ENCODE measurements at places on chromosomes 16 and 17.
A peak's percentile ranks its signal among the peaks of the same experiment; 100 is the strongest.

DNA sequence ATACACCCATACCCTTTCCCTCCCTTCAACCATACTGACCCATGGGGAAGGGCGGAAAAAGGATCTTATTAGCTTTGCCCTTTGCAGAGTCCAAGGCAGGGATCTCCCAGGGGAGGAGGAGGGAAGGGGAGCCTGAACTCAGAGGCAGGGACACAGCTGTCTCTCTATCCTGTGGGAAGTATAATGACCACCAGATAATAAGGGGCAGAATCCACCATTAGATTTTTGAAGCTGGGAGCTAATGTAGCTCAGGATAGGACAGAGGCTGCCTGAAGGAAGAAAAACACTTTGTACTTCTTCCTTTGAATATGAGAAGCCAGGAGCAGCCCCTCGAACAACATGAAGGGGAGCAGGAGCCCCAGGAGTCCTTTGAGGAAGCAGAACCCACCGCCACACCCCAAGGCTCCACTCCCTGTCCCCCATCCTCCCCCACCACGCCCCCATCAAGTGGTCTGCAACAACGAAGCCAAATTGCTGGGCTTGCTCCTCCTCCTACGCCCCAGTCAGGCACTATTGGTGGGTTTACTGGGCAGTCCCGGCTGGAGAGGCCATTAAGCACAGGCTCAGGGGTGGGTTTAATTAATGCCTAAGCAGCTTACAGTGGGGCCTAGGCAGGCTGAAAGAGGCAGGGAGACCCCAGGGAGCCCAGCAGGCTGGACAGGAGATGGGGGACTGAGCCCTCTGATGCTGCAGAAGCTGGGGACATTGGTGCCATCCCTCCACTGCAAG lies 5.3 kb downstream of the MPP2 start:
- no peak for DNase-seq

- no peak for DNase-seq
Observed at GRCh38 chr16:70728150-70728549, 42.3 kb upstream of the MTSS2 start.

- no peak for DNase-seq
Observed at GRCh38 chr16:17222871-17223401, 247.8 kb downstream of the XYLT1 start.

DNA sequence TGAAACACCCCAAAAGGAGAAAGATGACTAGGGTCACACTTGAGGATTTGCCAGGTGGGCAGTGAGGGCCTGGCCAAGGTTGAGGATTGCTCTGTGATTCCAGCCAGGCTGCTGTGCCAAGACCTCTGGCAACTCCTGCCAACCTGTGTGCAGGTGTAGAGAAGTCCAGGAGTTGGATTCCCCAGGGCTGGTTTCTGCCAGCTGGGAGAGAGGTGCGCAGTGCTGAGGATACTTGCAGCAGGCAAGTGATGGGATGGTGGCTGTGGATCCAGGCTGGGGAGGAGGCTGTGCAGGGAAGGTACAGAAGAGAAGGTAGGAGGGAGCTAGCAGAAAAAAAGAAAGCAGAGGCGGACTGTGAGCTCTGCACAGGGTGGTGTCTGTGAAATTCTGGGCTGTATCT lies 6.6 kb downstream of the RIPOR1 start:
- no peak for DNase-seq

GRCh38 chr16:15434425-15435215 lies at the start of gene BMERB1:
Gene BMERB1, plus strand, starts transcription at chr16:15434588. Its CDS starts 66 bp downstream, at chr16:15434654.
- DNase-seq = peak; percentile 66

DNA sequence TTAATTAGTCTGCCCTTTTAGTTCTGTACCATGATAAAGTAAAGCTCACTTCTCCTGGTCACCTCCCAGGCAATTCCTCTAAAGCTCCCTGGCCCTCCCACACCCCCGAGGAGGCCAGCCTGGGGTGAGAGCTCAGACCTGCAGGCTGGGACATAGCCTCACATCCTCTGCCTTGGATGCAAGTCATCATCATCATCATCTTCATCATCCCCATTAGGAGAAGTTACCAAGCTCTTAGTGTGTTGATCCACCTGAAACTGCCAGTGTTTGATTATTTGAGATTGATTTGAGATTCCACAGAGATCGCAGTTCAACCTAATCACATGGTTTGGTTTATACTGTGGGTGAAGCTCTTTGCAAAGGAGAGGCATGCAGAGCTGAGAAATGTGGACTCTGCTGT lies 197.5 kb downstream of the CYLD start:
- DNase-seq = no peak

DNA sequence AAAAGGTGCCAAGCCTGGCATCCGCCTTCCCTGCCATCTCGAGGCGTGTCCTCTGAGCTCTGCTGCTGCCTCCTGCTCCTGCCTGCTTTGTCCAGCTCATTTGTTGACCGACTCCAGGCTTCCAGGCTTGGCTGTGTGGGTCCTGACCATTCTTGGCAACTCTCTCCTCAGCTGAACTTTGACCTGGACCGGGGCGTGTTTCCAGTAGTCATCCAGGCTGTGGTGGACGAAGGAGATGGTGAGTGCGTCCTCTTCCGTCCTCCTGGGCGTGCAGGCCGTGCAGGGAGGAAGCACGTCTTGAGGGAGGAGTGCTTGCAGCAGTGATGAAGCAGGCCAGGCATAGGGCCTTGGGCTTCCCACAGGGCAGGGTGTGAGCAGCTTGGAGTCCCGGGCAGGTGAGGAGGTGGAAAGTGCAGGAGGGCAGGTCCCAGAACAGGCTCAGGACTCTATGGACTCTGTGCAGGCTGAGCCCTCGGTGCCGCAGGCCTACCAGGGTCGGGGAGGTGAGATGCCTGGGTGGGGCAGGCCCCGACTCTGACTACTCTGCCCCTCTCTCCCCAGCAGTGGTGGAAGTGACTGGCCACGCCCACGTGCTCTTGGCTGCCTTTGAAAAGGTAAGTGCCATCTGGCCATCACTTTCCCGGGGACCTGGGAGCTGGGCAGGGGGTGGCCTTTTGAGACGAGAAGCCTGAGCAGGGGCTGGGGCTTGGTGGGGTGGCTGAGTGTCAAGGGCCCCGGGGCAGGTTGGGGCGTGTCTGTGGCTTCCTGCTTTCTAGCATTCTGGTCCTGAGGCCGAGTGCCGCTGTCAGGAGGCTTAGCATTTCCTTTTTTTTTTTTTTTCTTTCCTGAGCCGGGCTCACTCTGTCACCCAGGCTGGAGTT lies 28.6 kb upstream of the NUDT16L1 start:
- DNase-seq = no peak

DNA sequence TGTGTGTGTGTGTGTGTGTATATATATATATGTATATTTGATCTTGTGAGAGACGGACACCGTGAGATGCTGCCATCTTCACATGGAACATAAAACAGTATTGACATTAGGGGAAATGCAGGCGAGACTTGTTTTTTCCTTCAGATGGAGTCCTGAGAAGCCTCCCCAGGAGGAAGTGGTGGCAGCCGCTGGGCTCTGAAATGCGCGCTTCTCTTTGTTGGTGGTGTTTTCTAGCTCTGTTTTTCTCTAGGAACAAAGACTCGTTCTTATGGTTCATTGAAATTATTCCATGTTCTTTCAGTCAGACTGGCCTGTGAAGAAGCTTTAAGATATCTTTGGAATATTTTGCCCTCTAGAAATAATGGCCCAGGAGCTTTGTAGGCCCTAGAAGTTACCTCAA lies 32.9 kb downstream of the SNX29 start:
- peak; percentile 10 for DNase-seq

DNA sequence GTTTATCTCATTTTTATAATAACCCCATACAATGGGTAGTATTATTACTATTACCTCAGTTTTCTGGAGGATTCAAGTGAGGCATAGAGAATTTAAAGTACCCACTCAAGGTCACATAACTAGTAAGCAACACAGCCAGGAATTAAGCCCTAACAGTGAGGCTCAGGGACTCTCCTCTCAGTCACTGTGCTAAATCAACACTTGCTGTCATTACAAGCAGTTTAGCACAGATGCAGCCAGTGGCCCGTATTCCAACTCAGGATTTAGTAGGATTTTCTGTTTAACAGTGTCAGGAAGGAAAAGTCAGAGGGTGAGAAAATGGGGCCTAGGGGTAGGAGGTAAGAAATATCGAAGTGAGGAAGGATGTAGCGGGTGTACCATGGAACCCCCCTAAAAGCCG lies 536.9 kb downstream of the TMEM114 start:
- DNase-seq = no peak

- DNase-seq = no peak
Observed at GRCh38 chr17:69597898-69598692, 183.6 kb downstream of the MAP2K6 start.

GRCh38 chr17:16374146-16374938 lies 6.5 kb upstream of the UBB start:
- no peak for DNase-seq

DNA sequence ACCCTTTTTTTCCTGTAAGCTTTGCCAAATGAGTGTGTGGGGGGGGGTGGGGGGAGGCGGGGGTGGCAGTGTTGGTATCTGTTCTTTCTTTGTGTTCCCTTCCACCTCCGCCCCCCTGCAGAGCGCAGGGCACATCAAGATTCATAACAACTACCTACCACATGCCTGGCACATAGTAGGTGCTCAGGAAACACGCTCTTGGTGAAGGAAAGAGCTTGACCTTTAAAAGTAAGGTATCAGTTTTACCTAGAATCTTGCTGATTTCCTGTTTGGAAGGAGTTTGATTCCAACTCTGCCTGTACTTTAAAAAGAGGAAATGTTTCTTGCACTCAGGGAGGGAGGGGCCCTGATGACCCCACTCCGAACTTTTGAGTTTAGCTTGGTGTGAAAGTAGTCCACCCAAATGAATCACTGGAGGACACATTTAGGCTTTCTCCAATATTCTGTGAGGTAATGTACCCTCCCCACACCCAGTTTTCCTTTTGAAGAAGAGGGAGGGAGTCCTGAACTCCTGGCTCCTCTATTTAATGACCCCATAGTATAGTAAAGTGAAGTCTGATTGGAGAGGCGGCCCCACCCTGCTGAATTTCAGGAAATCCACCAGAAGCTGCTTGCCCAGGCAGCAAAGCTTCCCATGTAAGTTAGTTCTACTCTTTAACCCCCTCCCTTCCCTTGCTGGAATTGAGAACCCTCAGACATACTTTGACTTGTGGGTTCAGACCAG lies 560 bp upstream of the FAM20A start:
- DNase-seq = no peak

- no peak for DNase-seq
Observed at GRCh38 chr16:69438465-69438864, 14.0 kb downstream of the CYB5B start.

- DNase-seq = no peak
Observed at GRCh38 chr16:12349936-12350850, 373.7 kb downstream of the SNX29 start.

- DNase-seq = peak; percentile 6
Observed at GRCh38 chr16:14140923-14141322, 69.8 kb downstream of the MRTFB start.

DNA sequence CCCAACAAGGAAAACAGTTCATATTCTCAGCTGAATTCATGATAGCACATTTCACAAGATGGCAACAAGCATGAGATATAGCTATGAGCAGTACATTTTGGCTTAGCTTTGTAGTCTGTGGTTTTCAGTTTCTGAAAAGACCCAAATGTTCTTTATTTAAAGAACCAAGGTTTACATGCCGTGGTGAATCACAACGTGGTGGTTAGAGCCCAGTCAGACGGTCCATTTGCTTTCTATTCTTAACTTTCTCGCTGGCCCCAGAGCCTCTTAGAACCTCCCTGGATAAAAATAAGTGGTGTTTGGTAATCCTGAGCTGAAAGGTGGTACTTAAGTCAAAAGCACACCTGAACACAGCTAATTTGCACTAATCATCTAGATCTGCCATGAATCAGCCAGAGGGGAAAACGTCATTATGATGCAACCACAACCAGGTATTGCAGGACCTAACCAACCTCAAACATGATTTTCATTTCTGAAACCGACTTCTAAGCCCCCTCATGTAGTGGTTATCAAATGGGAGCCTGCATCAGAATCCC lies 18.6 kb upstream of the HAPSTR1 start:
- DNase-seq = no peak

- no peak for DNase-seq
Observed at GRCh38 chr17:50899005-50899460, 32.9 kb upstream of the TOB1 start.

- DNase-seq = peak; percentile 83
Observed at GRCh38 chr17:75507733-75508719, 7.3 kb downstream of the CASKIN2 start.

DNA sequence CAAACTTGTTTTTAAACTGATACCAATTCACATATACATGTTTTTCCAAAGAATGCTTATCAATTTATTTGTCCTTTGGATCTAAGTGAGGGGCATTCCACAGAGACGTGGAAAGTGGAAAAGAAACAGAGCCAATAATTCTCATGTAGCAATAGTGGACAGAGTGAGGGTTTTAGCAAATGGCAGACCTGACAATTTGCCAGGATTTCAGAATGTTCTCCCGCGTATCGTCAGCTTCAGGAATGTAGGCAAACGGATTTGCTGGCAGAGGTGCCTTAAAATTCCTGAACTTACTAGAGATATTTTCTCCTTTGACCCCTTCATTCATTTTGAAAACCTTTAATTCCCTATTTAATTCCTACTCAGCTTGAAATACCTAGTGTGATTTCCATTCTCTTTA lies 193.4 kb upstream of the CPHXL start:
- no peak for DNase-seq

DNA sequence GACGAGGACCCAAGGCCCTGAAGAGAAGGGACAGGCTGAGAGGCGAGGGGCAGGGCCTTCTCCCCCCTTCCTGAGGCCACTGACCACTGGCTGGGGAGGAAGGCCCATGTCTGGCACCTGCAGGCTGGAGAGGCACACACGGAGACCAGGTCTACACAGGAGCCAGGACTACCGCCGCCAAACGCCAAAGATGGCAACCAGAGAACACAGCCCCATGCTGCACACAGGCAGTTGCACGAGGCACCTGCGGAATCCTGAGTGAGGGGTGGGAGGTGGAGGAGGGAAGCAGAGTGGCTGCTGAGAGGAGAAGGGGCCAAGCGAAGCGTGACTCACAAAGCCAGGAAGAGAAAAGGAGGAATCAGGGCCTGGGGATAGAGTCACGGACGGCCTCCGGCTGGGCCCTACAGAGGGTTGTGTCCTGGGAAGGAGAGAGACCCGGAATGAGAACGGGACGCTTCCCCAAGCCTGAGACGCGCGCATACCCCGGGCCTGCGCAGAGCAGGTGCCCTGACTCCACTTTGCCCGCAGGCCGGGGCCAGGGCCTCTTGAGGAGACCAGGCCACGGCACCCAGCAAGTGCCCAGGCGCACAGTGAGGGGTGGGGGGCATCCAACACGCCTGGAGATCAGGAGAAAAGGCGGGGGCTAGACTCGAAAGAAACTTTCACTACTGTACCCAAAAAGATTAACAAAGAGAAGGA lies 28.7 kb upstream of the C16orf95 start:
- no peak for DNase-seq

- DNase-seq = no peak
Observed at GRCh38 chr17:21248500-21248899, 4.7 kb downstream of the NATD1 start.

DNA sequence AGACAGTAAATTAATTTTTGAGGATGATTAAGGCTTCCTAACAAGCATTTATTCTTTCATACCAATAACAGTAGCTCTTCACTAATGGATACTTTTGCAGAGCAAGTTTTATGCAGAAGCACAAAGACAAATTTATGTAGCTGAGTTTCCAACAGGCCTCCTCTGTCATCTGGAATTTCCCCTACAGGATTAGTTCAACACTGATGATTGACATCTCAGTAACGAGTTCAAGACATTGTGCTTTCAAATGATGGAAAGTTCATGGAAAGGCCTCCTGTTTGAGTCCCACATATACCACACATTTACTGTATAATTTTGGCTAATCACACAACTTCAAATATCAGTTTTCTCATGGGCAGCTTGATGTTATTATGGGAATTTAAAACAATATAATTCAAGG lies 40.6 kb downstream of the ABCA10 start:
- no peak for DNase-seq

- DNase-seq = no peak
Observed at GRCh38 chr17:41556306-41556705, 15.6 kb downstream of the KRT9 start.

GRCh38 chr17:74128456-74129211 lies 74.8 kb upstream of the RPL38 start:
- no peak for DNase-seq

Measured in nucleus accumbens (tissue), 56 donors.